ENCODE measurements at places on chromosomes 16 and 17. TPM values are rescaled to one million over a fixed set of nuclear protein-coding genes. Genes with fewer than 3 reads are reported as not detected.

GRCh38 chr16:87044032-87044382 is 273.2 kb downstream of the C16orf95 start:
- DNase-seq, result no peak

- no peak for DNase-seq
These were observed 13.6 kb downstream of the ZFHX3 start for GRCh38 chr16:73034374-73034773.

- no peak for DNase-seq
These were observed 2.0 kb upstream of the TOP2A start for GRCh38 chr17:40419559-40420331.

The SLFN5 gene
- total RNA-seq, result 108 TPM

The NTHL1 gene
- 13.7 TPM for total RNA-seq

The KRT24 gene
- total RNA-seq, result not detected

The EPX gene
- not detected for total RNA-seq

- no peak for DNase-seq
These were observed 26.3 kb upstream of the CBX4 start for GRCh38 chr17:79865351-79866210.

The TOX3 gene
- total RNA-seq, result 1.9 TPM

The GRAPL gene
- not detected for total RNA-seq

The CDK12 gene
- 55.7 TPM for total RNA-seq
